AG08396 (cell line): ENCODE measurements at places on chromosomes 1 and 21.

DNA sequence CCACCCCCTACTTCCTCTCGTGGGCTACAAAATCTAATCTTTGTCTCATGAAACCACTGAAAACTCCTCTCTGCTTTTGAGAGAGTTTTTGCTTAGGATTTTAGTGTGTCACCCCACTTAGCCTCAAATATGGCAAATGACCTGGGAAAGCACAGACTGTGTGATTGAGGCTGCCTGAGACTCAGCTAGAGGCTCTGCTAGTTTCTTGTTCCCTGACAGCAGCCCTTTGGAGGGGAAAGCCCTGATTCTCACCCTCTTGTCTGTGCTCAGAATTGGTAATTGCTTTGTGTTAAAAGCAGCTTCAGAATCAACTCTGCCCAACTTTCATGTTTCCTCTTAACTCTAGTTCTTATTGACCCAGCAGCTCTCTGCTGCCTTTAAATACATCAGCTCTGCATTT, 85.6 kb upstream of the ZP4 start:
- DNase-seq, result no peak

GRCh38 chr1:88537787-88538186, 146.3 kb upstream of the PKN2 start:
- no peak for DNase-seq

- peak; percentile 96 for DNase-seq
Observed at GRCh38 chr1:246506674-246507481, at the start of gene SMYD3. TSS of gene SMYD3 (minus strand) at chr1:246507279.

- no peak for DNase-seq
Observed at GRCh38 chr1:115142616-115143015, 53.3 kb upstream of the TSPAN2 start.

DNA sequence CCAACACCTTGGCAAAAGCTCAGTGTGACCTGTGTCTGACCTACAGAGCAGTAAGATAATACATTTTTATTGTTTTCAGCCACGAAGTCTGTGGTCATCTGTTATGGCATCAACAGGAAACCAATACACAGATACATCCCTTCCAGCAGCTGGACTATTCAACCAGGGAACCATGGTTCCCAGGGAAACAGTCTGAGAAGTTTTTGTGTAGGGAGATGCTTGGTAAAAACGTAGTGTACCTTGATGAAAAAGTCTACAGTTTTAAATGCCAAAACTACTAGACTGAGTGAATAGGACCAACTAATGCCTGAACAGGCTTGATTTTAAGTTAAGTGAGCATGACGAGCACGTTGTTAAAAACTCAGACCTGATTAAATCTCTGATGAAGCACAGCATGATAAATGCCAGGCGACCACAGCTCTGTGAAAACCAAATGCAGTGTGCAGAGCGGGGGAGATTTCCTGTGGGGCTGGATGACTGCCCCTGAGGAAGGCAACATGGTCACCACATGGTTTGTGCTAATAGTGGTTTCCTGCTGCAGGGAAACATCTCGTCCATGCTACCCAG, 228.9 kb downstream of the TNR start:
- DNase-seq, result no peak

- DNase-seq, result peak; percentile 46
Observed at GRCh38 chr1:183417772-183418491, at the start of gene NMNAT2. TSS of gene NMNAT2 (minus strand) at chr1:183418380. CDS start at chr1:183418267, 113 bp downstream.

DNA sequence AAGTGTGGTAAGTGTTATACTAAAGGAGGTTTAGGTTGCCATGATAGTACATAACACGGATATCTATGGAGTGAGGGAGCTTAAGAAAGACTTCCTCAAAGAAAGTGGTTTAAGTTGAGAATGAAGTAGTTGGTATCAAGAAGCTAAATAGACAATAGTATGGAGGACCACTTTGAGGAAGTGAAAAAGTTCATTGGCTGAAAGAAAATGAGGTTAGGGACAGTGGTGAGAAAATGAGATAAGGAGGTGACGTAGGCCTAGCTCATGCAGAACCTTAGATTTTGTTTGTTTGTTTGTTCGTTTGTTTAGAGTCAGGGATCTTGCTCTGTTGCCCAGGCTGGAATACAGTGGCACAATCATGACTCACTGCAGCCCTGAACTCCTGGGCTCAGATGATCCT, 72.2 kb upstream of the PPIH start:
- DNase-seq, result no peak

DNA sequence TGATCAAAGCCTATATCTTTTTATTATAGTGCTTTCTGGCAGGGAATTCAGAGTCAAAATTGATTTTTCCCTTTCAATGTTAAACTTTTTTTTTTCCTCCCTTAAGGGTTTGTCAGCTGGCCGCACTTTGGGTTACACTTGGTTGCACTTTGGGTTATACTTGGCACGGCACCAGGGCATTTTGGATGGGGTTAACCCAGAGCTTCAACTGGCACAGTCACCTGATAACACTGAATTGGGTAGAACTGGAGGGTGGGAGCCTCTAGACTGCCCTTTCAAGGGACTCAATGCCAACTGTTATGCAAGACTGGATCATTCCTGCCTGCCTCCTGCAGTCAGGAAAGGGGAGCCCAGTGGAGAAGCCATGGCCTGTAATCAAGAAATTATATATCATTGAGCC, 211.5 kb downstream of the KCNJ6 start:
- DNase-seq, result no peak

DNA sequence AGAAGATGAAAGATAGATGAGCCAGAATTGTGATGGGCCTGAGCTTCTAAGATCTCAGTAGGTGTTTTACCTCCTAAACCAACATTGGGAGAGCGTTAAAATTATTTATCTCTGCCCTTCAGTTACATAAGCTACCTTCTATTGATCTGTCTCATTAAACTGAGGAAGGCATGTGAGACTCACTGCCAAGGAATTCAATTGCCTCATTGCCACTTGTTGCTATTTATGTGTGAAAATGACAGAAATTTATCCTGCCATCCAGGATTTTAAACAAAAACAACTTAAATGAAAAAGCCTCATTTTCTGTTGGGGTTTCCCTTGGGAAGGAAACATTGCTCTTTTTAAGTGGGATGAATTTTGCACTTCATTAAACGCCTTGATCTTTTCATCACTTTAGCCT, 78.7 kb upstream of the RUNX1 start:
- no peak for DNase-seq

GRCh38 chr1:36383240-36383639, 2.5 kb downstream of the STK40 start:
- no peak for DNase-seq

DNA sequence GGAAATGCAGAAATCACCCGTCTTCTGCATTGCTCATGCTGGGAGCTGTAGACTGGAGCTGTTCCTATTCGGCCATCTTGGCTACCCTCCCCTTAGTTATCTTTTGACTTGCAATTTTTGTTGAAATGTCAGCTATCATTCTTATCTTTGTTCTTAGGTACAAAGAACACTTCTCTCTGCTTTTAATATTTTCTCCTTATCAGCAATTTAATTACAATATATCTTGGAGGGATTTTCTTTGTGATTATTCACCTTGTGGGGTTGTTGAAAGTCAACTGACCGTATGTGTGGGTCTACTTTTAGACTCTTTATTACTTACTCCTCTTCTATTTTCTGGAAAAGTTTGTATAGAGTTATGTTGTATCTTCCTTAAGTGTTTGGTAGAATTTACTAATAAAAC, 43.1 kb upstream of the PKP1 start:
- DNase-seq, result no peak

GRCh38 chr1:246923482-246923881, 8.3 kb downstream of the AHCTF1 start:
- no peak for DNase-seq

DNA sequence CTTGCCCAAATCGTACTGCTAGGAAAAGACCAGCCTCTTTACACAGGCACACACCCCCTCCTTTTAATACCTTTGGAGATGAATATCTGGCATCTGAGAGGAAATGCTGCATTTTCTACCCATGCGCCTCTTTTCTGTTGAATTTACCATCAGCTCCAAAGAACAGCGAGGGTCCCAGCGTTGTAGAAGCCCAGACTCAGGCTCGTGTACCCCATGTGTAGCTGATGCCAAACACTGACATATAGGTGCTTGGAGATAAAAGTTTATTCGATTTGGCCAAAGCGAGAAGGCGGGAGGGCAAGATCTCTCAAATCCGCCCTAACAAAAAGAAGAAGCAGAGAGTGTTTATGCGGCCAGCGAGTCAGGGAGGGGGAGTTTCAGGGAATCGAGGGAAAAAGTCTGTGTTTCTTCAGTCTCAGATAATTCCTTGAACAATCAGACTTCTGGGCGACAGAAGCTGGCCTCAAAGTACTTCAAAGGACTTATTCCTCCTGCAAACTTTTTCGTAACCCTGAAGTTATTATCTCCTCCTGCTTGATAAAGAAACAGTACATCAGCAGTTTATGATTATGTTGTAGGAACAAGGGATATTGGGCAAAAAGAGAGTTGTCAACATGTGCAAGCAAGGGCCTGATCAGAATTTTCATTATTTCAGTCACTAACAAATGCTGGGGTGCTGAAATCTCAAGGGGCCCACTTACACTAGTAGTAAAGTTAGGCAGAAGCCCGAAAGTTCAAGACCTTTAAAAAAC, 642 bp upstream of the CREG1 start:
- no peak for DNase-seq

GRCh38 chr1:6269720-6270400, 9.0 kb upstream of the GPR153 start:
- no peak for DNase-seq

DNA sequence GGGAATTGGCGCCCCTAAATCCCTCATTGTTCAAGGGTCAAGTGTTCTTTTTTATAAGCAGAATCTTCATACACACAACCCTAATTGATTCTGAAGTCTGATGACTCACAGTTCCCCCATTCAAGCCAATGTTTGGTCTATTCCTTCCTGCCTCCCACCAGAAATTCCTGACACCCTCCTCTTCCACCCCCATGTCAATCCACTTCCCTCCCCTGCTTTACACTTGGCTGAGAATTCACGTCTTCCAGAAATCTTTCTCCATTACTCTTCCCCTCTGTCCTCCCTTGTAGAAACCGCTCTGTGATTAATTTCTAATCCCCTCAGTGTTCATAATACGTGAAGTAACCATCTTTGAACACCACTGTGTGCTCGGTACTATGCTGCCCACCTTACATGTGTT, 76.2 kb upstream of the CD34 start:
- no peak for DNase-seq

- peak; percentile 54 for DNase-seq
Observed at GRCh38 chr1:29383746-29384371, 147.5 kb downstream of the PTPRU start.

DNA sequence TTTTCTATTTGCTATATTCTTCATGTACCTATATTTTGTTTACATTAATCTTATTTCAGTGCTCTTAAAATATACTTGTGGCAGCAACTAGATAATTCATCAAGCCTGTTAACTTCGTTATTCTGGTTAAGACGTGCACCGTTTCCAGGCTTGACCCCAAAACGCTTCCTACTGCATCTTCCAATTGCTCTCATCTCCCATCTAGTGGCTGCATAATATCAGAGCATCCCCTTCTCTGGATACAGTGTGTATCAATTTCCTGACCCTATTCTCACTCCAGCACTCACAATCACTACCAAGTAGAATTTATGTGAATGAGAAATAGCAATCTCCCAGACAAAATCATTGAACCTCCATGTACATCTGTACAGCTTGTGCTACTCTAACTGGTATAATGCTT, 1280.3 kb upstream of the B3GALT2 start:
- no peak for DNase-seq

DNA sequence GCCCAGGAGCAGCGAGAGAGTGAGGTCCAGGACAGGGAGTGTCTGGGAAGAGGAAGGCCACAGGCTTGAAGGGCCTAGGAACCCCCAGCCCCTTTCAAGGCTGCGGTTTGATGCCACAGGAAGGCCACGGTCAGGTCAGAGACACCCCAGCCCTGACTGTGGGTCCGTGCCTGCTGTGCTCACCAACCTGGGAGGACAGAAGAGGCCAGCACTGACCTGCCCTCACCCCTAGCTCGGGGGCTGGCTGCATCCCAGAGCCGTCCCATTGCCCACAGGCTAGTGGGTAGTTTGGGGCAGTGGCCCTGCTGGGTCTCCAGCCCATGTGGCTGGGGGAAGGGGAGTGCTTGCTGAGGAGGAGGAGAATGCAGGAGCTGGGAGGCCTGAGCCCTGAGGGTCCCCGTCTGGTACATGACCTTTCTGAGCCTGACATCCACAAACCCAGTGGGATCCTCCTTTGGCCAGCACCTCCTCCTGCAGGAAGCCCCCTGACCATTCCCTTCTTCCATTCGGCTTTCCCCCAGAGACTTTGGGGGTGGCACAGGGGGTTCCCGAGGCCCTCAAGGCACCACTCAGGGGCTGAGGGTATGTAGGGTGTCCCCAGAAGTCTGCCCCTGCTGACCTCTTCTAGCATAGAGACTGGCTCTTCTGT, 54.3 kb downstream of the WNT9A start:
- DNase-seq, result no peak

- no peak for DNase-seq
Observed at GRCh38 chr1:15739745-15740144, 2.6 kb upstream of the TMEM82 start.

GRCh38 chr1:87131809-87132283, 196.8 kb upstream of the LMO4 start:
- peak; percentile 92 for DNase-seq

DNA sequence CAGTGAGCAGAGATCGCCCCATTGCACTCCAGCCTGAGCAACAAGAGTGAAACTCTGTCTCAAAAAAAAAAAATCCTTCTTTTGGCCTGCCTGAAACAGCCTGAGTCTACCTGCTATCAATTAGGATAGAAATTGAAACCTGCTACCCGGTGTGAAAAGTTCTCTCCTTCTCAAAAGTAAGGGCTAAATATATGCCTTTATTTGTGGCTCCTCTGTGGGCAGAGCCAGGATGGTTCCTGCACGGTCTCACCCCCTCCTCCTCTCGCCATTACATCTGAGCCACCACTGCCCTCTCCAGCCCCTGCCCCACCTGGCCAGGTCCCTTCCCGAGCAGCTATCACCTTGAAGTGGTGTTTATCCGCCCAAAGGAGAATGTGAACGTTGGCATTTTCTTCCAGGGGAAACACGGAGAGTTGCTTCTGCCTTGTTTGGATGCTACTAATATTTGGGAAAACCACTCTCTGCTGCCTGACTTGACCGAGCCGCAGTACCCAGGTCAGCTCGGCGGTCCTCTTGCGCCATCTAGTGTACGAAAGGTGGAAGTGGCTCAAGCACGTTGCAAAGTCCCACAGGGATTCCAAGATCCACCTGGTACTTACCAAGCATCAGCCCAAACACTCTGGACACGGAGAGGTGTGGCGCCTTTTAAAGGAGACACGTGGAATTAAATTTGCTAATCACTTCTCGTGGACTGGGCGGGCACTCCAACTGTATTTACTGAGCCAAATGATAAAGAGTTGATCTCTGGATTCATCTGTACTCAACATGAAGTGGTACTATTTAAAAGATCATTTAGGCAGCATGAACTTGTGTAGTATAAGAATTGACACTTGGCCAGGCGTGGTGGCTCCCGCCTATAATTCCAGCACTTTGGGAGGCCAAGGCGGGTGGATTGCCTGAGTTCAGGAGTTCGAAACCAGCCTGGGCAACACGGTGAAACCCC, 31.9 kb downstream of the SETD4 start:
- peak; percentile 87 for DNase-seq
